T-helper 22 cell (primary cell): ENCODE measurements at places on chromosomes 4 and X.

- no peak for DNase-seq
Observed at GRCh38 chr4:77959566-77960338, 97.1 kb downstream of the MRPL1 start.

GRCh38 chr4:186676531-186677161, 47.0 kb downstream of the FAT1 start:
- DNase-seq = no peak

DNA sequence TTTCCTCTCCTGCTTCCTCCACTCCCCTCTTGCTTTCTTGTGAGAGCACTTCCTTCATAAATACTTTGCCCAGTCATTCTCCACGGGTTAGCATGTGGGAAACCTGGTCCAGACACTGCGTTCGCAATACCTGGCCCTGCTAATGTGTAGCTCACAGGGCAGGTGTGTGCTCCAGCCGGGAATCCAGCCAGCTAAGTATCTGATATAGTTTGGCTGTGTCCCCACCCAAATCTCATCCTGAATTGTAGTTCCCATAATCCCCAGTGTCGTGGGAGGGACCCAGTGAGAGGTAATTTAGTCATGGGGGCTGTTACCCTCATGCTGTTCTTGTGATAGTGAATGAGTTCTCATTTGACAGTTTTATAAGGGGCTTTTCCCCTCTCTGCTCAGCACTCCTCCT, 32.2 kb upstream of the STX18 start:
- no peak for DNase-seq

GRCh38 chrX:106302304-106302703, 134.2 kb downstream of the PWWP3B start:
- DNase-seq = no peak

GRCh38 chr4:186104890-186105646, 564 bp downstream of the FAM149A start:
- no peak for DNase-seq

- DNase-seq = no peak
Observed at GRCh38 chr4:41218703-41219102, 4.4 kb upstream of the APBB2 start.

GRCh38 chr4:153790962-153791551, 2.2 kb upstream of the SFRP2 start:
- no peak for DNase-seq
